ENCODE measurements at places on chromosomes 4 and X.
A peak's percentile ranks its signal among the peaks of the same experiment; 100 is the strongest.

- DNase-seq, result peak; percentile 54
Observed at GRCh38 chr4:15182600-15183220, 180.4 kb downstream of the CPEB2 start.

- DNase-seq, result peak; percentile 43
Observed at GRCh38 chr4:186067757-186068385, 1.1 kb upstream of the TLR3 start.

- no peak for DNase-seq
Observed at GRCh38 chr4:25030277-25031076, at the start of gene LGI2. LGI2 (minus strand) TSS chr4:25030946; CDS start chr4:25030693, 253 bp downstream.

DNA sequence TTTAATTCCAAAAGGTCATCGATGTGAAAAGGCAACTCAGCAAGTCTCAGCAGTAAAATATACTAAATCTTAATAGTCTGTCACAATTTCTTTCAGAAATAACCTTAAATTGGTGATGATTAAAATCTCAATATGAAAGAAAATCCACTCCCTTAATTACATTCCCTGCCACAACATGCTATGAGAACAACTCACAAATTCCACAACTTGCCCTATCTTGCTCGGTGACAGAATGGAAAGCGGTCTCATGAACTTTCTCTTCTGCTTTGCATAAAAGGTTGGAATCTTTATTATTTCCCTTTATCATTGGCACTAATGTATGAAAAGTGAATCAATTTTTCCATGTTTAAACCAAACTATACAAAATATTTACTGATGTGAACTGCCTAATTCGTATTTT lies 380.8 kb downstream of the TMA16 start:
- DNase-seq, result no peak

DNA sequence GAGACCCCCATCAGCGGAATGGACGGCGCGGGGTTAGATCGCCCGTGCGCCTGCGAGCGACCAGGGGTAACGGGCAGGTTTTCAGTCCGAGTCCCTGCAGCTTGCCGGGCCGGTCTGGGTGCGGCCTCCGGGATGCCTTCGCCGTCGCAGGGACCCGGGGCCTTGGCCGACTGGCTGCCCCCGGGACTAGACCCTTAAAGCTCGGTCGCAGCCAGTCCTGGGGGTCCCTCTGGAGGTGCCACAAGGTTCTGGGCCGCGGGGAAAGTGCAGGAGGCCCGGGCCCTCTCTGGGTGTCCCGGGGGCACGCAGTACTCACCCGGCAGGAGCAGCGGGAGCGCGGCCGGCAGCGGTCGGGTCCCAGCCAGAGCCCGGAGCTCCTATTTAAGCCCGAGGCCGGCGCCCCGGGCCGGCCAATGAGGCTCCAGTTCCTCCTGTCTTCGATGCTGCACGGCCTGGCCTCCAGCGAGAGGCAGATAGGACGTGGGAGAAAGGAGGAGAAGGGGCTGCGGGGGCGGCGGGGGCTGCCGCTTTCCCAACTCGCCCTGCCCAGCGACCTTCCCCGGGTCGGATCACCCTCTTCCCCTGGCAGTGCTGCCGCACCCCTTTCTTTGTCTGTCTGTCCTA lies at the start of gene SPON2:
SPON2 (minus strand) TSS at position 356 of the 624 bp plus-strand sequence.
- no peak for DNase-seq

GRCh38 chr4:38751341-38752010 lies 31.3 kb downstream of the TLR10 start:
- no peak for DNase-seq

DNA sequence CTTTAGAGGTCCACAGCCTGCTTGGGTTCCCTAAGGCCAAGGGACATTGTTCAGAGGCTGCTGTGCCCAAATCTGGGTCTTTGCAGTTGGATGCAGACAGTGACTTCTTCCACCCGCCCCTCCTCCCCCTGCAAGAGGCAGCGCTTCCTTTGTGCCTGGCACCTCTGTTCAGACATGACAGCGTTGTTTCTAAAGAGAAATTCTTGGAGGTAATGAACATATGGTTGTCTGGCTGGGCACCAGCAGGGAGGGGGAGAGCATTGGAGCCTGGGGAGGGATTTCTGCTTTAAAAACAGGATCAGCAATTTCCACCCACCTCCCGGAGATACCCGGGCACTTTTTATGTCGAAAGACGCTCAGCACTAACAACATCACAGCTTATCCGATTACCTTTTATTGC lies 51.5 kb downstream of the PSAPL1 start:
- no peak for DNase-seq

- DNase-seq, result no peak
Observed at GRCh38 chr4:145014365-145014764, 83.6 kb downstream of the ANAPC10 start.

DNA sequence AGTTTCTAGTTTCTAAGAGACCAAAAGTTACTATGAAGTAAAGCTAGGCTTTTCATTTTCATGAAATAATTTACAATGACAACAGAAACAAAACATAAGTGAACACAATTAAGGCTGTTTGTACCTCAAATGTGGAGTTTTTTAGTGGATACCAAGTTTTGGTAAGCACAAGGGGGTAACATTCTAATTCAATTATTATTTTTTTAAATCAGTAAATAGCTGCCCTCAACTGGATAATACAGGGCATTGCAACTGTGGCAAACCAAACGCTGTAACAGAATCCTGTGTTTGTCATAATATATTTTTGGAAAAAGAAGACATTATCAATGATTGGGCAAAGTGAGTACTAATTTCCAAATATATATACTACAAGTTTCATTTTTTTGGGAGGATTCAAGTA lies 150.3 kb downstream of the FBXW7 start:
- no peak for DNase-seq

GRCh38 chr4:183291070-183291469 lies 29.0 kb downstream of the CLDN22 start:
- DNase-seq, result no peak
